Common myeloid progenitor, CD34-positive (primary cell): ENCODE measurements at places on chromosomes 1 and 21.

GRCh38 chr1:90817399-90817798, 100.3 kb upstream of the BARHL2 start:
- DNase-seq: no peak

- peak; percentile 13 for DNase-seq
These were observed 104.4 kb downstream of the OLFML2B start for GRCh38 chr1:161919229-161919628.

DNA sequence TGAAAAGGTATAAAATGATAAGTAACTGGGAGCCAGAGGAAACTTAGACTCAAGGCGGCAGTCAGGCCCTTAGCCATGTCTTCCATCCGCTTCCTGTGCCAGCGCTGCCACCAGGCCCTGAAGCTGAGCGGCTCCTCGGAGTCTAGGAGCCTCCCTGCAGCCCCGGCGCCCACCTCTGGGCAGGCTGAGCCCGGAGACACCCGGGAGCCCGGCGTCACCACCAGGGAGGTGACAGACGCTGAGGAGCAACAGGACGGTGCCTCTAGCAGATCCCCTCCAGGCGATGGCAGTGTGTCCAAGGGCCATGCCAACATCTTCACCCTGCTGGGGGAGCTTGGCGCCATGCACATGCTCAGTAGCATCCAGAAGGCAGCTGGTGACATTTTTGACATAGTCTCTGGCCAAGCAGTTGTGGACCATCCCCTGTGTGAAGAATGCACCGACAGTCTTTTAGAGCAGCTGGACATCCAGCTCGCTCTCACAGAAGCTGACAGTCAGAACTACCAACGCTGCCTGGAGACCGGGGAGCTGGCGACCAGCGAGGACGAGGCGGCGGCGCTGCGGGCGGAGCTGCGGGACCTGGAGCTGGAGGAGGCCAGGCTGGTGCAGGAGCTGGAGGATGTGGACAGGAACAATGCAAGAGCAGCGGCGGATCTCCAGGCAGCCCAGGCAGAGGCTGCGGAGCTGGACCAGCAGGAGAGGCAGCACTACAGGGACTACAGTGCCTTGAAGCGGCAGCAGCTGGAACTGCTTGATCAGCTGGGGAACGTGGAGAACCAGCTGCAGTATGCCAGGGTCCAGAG, at the start of gene BECN2:
Gene BECN2, plus strand, starts transcription at position 76 of the 803 bp plus-strand sequence. Its CDS starts 0 bp downstream, at position 76.
- DNase-seq: no peak

DNA sequence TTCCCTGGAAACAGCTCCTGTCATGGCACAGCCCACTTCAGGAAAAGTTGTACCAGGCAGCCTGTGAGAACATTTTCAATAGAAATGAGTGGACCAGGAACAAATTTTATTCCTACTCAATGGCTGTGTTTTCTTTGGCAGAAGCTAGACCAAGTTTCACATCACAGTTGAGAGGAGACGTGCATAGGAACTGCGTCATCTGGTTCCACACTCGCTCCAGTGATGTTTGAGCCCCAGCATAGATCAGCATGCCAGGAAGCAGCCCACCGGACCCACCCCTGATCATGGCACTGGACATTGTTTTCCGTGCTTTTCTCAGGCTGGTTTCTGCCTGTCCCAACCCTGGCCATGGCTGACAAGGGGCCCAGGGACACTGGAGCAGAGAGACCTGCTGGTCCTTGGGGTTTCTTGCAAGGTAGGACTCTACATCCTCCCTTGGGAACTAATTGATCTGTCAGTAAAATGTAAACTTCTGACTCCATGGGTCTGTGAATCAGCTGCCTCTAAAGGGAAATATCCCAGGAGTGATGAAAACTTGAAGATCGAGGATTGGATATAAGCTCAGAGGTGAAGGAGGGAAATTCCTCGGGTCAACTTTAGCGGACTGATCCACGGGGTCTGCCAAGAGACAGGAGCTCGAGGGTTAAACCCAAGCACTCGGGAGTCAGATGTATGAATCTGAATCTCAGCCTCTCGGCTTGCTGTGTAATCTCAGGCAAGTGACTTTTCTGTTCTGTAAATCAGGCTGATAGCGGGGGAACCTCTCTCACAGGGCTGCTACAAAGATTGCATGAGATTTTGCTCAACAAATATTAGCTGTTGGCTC, 35.7 kb downstream of the NEK2 start:
- DNase-seq: no peak

DNA sequence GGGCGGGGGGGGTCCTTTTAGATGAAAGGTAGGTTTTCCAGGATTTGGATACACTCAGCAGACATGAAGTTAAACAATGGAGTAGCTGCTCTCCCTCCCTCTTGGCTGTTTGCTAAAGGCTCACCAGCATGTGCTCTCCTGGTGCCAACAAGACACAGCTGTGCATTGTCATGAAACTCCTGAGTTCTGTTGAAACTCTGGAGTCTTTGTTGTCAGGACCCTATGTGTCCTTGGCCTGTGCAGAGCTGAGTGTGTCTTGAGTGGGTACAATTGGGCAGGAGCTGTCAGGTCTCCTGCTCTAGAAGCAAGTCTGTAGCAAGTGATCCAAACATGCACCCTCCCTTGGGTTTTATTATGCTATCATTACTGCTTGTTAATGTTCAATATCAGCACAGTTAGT, 12.7 kb downstream of the TBX19 start:
- DNase-seq: no peak

DNA sequence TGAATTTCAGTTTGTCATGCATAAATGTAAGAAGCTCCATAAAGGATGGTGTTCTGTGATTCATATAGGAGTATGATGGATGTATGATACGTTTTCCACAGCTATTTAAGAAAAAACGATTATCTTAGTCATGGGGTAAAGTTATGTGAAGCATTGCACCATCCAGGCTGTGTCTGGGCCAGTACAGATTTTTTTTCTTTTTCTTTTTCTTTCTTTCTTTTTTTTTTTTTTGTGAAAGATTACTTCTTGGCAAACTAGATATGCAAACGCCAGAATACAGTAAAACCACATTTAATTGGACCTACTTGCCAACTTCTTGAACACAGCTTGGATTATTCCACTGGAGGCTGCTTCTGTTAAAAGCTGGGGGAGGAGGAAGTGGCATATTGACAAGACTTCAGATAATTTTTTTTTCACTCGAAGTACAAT, 14.9 kb downstream of the ZBTB18 start:
- peak; percentile 33 for DNase-seq

DNA sequence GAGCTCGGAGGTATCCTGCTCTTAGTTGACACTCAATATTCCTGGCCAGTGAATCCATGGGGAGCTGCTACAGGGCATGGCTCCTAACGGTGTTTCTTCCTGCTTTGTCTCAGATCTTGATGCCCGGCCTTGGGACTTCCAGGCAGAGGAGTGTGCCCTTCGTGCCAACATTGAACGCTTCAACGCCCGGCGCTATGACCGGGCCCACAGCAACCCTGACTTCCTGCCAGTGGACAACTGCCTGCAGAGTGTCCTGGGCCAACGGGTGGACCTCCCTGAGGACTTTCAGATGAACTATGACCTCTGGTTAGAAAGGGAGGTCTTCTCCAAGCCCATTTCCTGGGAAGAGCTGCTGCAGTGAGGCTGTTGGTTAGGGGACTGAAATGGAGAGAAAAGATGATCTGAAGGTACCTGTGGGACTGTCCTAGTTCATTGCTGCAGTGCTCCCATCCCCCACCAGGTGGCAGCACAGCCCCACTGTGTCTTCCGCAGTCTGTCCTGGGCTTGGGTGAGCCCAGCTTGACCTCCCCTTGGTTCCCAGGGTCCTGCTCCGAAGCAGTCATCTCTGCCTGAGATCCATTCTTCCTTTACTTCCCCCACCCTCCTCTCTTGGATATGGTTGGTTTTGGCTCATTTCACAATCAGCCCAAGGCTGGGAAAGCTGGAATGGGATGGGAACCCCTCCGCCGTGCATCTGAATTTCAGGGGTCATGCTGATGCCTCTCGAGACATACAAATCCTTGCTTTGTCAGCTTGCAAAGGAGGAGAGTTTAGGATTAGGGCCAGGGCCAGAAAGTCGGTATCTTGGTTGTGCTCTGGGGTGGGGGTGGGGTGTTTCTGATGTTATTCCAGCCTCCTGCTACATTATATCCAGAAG, 16.7 kb downstream of the ALX3 start:
- peak; percentile 56 for DNase-seq

GRCh38 chr1:112744009-112744578, 29.0 kb upstream of the PPM1J start:
- peak; percentile 28 for DNase-seq

DNA sequence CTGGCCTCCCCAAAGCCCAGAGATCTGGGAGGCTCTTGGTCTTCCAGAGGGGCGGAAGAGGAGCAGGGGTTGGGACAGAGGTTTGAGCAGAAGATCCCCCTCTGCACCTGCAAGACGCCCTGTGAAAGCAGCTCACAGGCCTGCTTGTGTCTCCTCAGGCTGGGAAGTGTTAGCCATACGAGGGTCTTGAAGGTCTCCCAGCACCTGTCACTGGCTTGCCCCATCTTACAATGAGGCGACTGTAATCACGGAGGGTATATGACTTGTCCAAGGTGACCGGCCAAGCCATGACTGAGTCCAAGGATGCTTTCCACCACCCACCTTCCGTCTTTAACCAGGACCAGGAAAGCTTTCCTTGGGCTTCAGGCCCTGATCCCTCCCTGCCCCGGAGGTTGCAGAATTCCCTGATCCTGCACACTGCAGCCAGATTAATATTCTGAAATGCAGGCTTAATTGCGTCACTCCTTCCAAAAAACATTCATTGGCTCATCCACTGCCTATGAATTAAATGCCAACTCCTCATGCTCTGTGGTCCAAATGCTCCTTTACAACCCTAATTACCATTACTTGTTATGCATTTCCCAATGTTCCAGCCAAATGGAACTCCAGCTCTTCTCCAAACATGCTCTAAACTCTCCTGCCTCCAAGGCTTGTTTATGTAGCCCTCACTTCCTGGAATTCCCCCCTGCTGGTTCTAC, 64.0 kb downstream of the DDX20 start:
- no peak for DNase-seq

GRCh38 chr1:230122366-230123279, 55.6 kb downstream of the GALNT2 start:
- no peak for DNase-seq

GRCh38 chr1:245156736-245157505, 2.1 kb downstream of the KIF26B start:
- DNase-seq: peak; percentile 57

DNA sequence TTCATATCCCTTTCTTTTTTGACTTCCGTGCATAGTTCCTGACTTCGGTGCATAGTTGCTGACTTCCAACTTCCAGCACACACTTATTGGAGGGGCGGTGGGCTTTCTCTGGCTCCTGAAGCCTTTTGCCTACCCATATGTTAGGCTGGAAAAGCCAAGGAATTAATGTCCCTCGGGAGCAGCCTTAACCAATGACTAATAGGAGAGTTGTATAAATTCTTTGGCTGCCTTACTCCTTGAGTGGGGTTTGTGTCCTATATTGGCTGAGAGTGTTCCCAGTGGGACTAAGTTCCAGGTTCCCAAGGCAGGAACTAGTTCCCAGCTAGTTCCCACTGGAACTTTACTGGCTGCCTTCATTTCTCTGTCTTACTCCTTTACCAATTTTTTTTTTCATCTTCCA, 105.7 kb downstream of the ZNF326 start:
- DNase-seq: no peak

GRCh38 chr1:205775015-205775716, at the start of gene RAB29:
RAB29 (minus strand) TSS chr1:205775482; CDS start chr1:205774956, 526 bp downstream.
- peak; percentile 88 for DNase-seq

DNA sequence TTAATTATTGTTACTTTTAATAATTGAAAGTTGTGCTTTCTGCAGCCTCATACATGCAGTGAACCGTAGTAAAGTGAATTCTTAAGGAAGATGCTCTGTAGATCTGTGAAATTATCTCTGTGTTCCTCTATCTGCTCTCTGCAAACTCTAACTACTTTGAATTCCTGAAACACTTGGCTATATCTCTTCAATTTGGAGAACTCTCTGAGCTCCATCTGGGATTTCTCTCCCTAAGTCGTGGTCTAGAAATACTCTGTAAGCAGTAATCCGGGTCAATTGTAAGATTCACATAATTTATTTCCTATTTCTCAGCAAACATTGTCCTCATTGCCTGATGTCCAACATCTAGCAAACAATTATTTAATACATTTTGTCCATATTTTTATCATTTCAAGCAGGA, 164.9 kb downstream of the USH2A start:
- no peak for DNase-seq

DNA sequence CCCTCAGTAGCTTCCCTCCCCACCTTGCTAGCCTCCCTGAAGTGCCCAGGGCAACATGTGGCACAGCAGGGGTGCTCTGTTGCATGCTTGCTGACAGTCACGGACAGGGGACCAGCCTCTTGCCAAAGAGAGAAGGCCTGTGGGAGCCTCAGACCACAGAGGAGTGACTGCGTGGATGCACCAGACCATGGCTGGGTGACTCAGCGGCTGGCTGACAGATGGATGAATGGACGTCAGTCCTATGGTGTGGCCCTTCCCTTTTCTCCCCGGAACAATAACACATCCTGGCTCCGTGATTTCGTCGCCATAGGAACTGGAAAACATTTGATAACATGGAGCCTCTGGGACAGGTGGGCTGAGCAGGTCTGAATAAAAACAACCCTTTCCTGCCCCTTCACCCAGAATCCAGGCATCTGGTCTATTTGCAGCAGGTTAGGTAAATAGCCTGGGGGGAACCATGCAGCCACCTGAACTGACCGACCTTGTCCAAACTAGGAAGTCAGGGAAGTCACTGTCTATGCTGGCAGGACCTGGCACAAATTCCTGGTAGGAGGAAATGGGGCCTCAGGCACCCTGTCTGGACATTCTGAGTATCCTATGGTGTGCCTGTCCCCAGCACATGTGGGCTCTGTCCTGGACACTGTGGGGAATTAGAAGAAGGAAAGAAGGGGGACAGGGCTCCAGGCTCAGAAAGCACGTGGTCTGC, 53.3 kb downstream of the NENF start:
- DNase-seq: peak; percentile 56

GRCh38 chr21:33657124-33657820, 15.0 kb downstream of the ITSN1 start:
- no peak for DNase-seq

- no peak for DNase-seq
These were observed 14.6 kb upstream of the FMO4 start for GRCh38 chr1:171299342-171299741.

DNA sequence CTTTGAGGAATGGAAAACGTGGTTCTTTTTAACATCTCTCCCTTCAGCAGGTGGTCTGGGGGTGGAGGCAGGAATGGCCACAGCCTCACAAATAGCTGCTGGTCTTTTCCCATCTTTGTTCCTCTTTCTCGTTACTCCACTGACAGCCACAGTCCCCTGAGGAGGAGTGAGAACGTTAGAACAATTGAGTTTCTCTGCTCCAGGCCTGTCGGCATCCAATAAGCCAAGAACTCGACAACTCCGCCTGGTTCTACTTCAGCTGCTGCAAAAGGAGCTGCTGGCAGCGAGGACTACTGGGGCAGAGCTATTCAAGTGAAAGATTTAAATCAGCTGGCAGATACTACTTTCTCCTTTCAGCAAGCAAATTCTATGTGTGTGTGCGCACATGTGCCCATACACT, 169.5 kb upstream of the GALNT2 start:
- no peak for DNase-seq
